Suppressor macrophage (primary cell): ENCODE measurements at places on chromosomes 2 and 18.

DNA sequence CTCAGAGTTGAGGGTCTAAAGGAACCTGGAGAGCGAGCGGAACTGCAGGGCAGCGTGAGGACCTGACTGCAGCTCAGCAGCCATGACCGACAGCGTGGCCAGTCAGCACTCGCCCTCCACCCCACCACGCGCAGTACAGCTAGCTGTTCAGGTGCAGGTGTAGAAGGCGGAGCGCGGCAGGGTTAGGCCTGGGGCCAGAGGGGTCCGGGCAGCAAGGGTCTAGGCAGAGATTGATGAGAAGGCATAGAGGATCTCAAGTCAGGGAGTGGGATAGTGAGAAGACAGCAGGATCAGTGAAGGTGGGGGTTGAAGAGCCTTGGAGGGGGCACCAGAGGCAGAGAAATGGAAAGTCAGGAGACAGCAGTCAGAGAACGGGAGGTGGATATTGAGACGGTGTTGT lies 71.0 kb downstream of the STEAP3 start:
- no peak for DNase-seq

DNA sequence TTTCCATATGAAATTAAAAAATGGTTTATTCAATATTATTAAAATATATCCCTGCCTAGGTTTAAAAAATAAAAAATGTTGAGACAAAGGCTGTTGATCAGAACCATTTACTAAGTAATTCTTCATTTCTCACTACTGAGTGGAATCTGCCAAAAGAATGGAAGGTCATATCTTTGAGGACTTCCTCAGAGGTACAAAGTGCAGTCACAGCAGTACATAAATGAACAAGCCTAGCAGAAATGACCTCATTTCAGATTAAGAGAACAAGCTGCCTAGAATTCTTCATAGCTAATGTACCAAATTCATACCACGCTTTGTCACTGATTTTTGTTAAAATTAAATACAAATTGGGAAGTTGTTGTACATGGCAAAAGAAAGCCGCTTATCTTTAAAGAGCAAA lies 318.9 kb upstream of the TFPI start:
- no peak for DNase-seq

DNA sequence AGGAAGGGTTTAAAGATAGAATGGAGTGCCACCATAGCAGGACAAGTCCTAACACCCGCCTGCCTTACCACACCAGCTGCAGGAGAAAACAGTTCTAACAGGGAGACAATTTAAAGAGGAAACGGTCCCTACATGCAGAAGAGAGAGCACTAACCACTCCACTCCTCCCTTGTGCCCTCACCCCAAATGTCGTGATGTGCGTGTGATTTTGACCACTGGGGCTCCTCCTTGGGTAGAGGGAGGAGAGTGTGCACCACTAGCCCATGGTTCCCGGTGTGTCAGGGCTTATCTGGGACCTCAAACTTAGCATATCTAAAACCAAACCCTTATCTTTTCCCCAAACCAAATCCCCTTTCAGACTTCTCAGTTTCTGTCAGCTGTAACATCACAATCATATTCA lies 105.5 kb upstream of the CCDC68 start:
- DNase-seq = no peak

DNA sequence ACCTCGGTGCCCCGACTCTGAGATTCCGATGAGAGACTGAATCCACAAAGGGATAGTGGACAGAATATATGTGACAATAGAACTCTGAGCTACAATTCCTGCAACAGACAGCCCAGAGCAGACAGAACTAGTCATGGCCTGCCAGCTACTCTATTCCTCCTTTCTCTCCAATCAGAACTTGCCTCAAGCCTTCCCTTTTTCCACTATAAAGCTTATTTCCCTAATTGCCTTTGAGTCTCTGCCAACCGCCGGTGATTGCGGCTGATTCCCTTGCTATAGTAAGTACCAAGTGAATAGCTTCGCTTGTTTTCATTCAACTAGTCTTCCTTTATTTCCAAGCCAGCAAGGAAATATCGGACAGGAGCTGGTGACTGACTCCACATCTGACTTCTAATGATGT lies 96.8 kb downstream of the DSC3 start:
- no peak for DNase-seq

GRCh38 chr2:95265182-95265581 lies 9.1 kb upstream of the PROM2 start:
- DNase-seq = no peak
